Iris pigment epithelial cell (primary cell): ENCODE measurements at places on chromosomes 4 and X.

- no peak for DNase-seq
Observed at GRCh38 chrX:46624090-46624786, 50.7 kb downstream of the CHST7 start.

GRCh38 chrX:56785442-56785841 is 56.4 kb downstream of the NBDY start:
- no peak for DNase-seq

- DNase-seq: no peak
Observed at GRCh38 chr4:53994382-53995102, 69.9 kb downstream of the CHIC2 start.

- no peak for DNase-seq
Observed at GRCh38 chr4:153758688-153759406, 977 bp downstream of the RNF175 start.

- no peak for DNase-seq
Observed at GRCh38 chr4:54909961-54910360, 215.4 kb downstream of the KDR start.

DNA sequence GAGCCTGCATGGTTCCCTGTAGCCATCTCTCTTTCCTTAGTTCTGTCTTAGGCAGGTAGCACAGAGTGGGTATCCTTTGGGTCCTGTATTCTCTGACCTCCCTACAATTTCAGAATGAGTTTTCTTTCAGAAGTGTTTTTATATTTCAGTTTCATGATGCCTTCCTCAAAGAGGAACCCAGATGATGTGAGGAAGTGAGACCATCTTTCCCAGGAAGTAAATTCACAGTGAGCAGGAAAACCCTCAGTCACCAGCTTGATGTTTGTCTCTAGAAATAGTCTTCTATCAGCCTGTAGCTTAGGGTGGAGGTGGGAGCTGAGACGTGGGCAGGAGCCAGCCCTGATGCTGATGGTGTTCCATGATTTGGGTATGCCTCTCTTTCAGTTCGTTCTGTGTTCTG is 16.9 kb downstream of the PLAC1 start:
- DNase-seq: no peak

DNA sequence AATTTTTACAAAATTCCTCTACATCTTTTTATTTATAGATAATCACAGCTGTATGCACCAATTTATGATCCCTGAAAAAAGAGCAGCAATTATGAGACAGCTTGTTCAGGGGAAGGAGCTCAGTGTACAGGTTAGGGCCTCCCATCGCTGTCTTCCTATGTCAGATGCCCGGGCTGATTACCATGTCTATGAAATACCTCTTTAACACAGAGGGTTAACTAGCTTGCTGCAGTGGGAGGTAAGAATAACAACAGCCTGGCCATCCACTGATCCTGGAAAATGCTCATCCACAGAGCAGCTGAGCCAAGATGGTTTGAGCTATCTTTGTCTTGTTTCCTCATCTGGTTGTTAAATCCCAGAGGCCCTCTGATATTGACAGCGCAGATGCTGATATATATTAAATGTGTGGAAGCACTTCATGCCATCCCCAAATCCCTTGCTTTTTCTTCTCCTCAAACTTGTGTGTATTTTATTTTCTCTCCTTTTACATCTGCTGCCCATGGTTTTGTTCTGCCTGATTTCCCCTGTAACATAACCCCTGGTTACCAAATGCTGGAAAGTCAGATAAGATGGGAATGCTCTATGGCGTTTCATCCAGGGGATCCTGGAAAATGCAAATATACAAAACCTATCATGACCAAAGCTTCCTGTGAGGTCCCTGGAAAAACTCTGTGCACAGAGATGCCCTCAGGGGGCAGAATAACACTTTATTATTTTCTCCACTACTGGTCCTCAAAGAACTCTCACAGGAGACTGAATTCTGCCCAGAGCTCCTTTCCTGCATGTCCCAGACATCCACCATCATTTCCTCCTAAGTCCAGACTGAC is 85.8 kb upstream of the PUDP start:
- DNase-seq: no peak

GRCh38 chr4:113398441-113399143 is 349.1 kb downstream of the ANK2 start:
- DNase-seq: no peak

- DNase-seq: no peak
Observed at GRCh38 chr4:165738571-165738970, 134.5 kb upstream of the TLL1 start.

- no peak for DNase-seq
Observed at GRCh38 chr4:53591372-53591892, at the start of gene LNX1. Gene LNX1, minus strand, starts transcription at chr4:53591486. Its CDS starts 17,484 bp downstream, at chr4:53574002.

DNA sequence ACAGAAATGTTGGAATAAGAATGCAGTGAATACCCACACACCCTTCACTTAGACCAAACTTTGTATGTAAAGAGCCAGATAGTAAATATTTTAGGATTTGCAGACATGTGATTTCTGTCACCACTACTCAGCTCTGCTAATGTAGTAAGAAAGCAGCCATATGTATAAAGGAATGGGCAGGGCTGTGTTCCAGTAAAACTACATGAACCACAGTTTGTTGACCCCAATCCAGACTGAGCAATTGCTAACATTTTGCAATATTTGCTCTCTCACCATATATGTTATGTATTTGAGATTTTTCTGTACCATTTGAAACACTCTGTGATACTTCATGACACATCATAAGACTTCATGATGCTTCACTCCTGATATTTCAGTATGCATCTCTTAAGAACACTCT is 32.0 kb upstream of the TBC1D1 start:
- DNase-seq: no peak

- DNase-seq: peak; percentile 82
Observed at GRCh38 chr4:146520896-146521540, 722 bp downstream of the SLC10A7 start.
